ENCODE measurements at places on chromosomes 13 and 19.

DNA sequence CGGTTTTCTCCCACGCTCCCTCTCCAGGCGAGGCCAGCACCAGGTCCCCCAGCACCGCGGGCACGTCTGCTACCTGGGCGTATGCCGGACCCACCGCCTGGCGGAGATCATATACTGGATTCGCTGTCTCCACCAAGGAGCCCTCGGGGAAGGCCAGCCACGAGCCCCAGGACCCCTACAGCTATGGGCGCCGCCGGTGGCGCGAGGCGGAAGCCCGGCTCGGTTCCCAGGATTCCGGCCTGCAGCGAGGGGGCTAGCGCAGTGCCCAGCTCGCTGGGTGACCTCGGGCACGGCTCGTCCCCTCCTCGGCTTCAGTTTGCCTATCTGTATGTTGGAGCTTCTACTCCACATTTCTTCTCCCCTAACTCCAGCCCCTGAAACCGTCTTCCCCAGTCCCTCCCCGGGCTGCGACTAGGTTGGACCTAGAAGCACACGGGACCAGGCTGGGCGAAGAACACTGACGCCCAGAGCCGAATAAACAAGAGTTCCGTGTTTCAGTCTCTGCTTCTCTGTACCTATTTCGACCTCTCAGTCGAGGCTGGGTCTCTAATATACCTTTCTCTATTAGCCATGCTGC lies 749 bp upstream of the CPT1C start:
- DNase-seq = no peak

GRCh38 chr19:46972311-46972710 lies 47.3 kb upstream of the NPAS1 start:
- no peak for DNase-seq

GRCh38 chr13:75771818-75772217 lies 135.7 kb downstream of the LMO7 start:
- no peak for DNase-seq

GRCh38 chr19:5738423-5738822 lies 18.0 kb downstream of the CATSPERD start:
- DNase-seq = no peak

DNA sequence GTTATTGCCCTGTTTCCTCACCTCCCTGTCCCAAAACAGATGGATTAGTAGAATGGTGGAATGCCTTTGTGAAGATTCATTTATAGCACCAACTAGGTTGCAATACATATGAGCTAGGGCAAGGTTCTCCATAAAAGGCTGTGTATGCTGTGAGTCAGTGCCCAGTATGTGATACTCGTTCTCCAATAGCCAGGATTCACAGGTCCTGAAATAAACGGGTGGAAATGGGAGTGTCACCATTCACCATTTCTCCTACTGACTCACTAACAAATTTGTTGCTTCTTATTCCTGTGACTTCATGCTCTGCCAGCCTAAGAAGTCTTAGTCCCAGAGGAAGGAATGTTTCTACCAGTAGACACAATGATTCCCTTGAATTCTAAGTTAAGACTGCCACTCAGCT lies 1745.4 kb downstream of the SLITRK1 start:
- DNase-seq = no peak

DNA sequence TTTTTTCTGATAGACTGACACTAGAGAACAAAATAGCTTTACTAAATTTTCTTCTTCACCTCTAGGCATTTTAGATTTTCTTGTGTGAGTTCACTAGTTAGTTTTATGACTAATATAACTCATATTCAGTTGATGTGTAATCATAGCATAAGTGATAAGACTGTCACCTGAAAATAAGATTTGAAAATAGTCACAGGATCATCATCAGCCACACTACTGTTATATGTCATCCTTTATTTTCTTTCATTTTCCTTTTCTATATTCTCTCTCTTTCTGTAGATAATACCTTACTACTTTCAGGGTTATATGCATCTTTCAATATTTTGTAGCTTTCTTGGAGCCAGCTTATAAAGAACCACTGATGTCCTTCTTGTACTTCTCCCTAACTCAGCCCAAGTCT lies 292.6 kb downstream of the TDRD3 start:
- DNase-seq = no peak

GRCh38 chr13:41528021-41528420 lies 70.7 kb downstream of the RGCC start:
- DNase-seq = no peak

- no peak for DNase-seq
Measured at GRCh38 chr19:38389101-38389925, 816 bp downstream of the SPRED3 start.

- no peak for DNase-seq
Measured at GRCh38 chr13:44011036-44011435, 131.3 kb downstream of the LACC1 start.

GRCh38 chr19:495402-496111 lies 729 bp upstream of the MADCAM1 start:
- no peak for DNase-seq

GRCh38 chr19:28578208-28578607 lies 634.7 kb downstream of the UQCRFS1 start:
- no peak for DNase-seq

DNA sequence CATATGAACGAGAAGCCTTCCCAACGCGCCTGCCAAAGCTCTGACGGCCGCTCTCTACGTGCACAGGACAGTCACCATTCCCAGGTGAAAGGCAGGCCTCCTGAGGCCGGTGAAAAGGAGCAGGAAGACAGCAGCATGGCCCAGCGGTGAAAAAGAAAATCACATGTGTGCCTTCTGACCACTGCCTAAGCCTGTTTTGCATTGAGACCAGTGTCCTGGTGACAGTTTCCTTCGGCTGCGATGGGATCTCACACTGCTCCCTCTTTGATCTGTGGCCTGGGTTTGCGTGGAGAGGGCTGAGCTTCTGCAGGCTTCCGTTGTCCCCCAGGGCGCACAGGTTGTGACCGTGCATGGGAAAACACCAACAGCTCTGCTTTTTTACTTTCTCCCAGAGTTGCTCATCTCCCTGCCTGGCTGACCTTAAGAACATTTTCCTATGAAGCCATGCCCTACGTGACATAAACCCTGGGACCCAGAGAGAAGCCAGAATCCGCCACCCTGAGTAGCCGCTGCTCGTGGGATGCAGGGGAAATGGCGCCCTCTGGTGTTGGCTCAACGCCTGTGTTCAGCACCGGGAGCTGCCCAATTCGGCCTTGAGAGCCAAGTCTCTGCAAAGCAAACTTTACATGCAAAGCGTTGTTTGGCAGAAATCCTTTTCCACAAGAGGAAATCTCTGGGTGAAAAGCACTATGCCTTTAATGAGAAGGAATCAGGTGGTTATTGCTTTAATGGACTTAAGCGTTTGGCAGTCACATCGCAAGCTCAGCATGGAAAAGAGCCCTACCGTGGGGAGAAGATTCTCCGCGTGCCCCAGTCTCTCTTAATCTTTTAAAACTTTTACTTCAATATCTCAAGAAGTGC lies 112.2 kb upstream of the GPR12 start:
- DNase-seq = peak; percentile 17

- DNase-seq = no peak
Measured at GRCh38 chr13:113510871-113511270, 20.4 kb upstream of the DCUN1D2 start.

GRCh38 chr19:55585658-55586339 lies 5.2 kb upstream of the ZNF579 start:
- DNase-seq = no peak

DNA sequence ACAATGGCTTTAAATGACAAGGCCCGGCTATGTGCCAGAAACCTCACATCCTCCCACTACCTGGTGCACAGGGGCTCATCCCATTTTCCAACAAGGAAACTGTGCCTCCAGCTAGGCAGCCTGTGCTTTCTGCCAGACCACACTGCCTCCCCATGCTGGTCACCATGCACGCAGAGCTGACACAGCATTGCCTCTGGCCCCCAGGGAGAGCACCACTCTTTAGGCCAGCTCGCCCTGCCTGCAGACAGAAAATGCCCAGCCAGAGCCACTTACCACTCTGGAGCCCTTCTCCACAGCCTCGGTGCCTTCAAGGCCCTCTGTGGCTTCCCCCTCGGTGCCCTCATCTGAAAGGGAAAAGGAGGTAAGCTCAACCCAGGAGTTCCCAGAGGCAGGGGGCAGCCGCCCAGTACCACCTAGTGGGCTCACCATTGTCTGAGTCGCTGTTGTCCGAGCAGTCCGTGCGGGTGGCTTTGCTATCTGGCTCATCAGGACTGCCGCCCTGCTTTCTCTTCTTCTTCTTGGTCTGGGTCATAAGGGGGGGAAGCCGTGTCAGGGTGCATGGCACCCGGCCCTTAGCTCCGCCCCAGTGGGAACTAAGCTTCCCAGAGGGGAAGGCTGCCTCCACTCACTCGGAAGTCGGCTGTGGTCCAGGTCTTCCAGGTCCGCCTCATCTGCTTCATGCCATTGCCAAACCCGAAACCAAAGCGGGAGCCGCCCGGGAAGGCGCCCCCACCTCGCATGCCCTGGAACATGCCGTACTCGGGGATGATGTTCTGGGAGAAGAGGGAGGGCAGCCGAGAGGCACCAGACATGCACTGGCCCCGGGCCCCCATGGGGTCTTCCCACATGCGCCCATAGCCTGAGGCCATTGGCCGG lies 18.0 kb downstream of the AKAP8L start:
- DNase-seq = no peak

DNA sequence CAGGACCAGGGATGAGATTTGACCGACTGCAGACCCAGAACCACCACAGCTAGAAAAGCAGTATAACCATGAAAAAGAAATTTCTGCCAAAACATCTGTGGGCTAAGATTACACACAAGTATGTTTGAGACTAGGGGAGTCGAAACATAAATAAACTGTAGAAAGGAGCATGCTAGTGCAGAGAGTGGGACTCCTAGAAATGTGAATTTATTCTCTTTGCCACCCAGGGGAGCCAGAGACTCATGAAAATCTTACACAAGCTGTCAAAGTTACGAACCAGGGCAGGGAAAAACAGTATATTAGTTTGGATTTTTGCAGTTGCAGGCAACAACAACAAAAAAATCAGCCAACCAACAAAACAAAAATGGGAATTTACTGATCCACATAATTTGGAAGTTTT lies 12.3 kb upstream of the HSPH1 start:
- no peak for DNase-seq

GRCh38 chr19:56927791-56928207 lies 87.3 kb upstream of the PEG3 start:
- no peak for DNase-seq

DNA sequence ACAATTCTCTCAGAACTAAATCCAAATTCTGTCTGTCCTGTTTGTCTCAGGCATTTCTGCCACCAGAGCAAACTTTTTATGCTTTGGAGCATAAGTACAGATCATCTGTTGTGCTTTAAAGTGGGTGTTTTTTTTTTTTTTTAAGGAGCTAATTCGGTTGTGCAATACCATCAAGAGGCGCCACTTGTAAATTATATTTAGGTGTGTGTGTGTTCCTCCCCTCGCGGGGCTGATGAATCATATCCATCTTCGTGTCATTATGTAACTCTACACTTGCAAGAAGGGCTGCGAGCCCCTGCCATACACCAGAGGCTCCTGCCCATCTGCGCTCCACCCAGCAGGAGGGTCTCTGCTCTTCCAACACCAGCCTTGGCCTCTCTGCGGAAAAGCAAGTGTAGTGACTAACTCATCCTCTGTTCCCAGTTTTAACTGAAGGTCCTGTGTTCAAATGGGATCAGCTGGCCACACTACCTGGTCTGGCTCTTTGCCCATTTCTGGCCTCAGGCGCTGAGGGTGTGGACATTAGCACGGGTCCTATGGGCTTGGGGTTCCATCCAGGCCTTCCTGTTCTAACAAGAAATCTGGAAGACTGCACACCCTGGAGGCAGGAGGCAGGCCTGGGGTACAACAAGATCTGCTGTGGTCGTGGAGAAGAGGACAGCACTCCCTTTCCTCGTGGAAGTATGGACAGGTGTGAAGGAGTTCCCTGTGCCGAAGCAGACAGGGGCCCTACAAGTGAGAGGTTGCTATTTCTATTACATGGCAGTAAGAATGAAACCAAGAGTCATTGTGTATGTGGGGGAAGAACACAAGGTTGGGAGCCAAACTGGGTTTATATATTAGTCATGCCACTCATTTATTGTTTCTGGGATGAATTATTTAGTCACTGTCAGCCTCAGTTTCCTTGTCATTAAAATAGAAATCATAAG lies 96.1 kb upstream of the MBNL2 start:
- no peak for DNase-seq

GRCh38 chr19:11463391-11463790 lies 17.5 kb downstream of the ELAVL3 start:
- DNase-seq = no peak

GRCh38 chr13:28751175-28751960 lies 32.6 kb upstream of the SLC46A3 start:
- no peak for DNase-seq

DNA sequence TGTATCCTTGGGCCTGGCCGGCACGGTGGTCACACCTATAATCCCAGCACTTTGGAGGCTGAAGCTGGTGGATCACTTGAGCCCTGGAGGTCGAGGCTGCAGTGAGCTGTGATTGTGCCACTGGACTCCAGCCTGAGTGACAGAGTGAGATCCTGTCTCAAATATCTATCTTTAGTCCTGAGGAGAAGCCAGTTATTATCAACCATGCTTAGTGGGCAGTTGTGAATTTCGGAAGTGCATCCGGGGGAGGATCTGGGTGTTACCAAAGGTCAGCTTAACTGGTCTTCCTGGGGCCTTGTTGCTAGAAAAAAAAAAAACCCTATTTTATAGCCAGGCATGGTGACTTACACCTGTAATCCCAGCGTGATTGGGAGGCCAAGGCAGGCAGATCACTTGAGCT lies 9.6 kb downstream of the DHDH start:
- DNase-seq = no peak

DNA sequence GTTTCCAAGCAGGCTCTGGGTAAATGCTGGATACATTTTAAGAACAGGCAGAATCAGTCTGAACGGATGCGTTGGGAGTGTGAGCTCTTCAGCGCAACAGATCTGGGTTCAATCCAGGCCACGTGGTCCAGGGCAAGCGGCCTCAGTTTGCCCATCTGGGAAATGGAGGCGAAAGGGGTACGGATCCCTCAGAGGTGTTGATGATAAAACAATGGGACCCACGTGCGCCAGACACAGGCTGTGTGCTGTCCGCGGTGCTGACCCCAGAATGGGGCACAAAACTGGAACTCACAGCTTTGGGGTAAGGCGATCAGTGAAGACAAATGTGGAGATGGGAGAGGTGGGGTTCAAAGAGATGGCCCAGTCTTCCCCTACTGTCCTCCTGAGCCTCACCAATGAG lies 13.1 kb upstream of the PDE4C start:
- DNase-seq = no peak

DNA sequence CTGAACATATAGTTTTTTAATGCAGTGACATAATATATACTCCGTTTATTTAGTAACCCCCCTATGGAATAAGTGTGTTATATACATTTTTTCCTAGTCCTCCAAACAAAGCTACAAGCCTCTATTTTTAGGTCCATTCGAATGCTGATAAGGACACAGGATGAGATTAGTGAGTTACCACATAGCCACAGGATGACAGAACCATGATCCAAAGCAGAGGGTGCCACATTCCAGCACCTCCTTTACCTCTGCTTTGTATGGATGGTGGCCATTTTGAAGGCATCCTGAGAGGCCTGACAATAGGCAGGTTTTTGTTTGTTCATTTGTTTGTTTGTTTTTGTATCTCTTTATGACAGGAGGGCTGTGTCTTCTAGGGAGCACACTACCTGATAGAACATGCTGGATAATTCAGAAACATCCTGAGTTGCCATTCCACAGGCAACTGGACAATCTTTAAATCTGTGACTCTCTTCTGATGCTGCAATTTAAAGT lies 186.3 kb downstream of the MTUS2 start:
- DNase-seq = no peak

- no peak for DNase-seq
Measured at GRCh38 chr19:17889609-17890214, 18.0 kb downstream of the SLC5A5 start.

- no peak for DNase-seq
Measured at GRCh38 chr13:54676526-54677113, 1648.0 kb downstream of the OLFM4 start.

GRCh38 chr19:10079031-10079453 lies 7.1 kb upstream of the SHFL start:
- no peak for DNase-seq

All from stimulated activated CD8-positive, alpha-beta memory T cell treated with anti-CD3 and anti-CD28 coated beads, Interleukin-15, amount 100 ng/mL, for 24 hours (primary cell).